Stimulated activated CD4-positive, alpha-beta T cell treated with anti-CD3 and anti-CD28 coated beads, TNF-alpha, amount 100 ng/mL, for 24 hours (primary cell): ENCODE measurements at places on chromosomes 4 and X.

GRCh38 chr4:133910165-133910564 lies 291.4 kb downstream of the PABPC4L start:
- DNase-seq = no peak

DNA sequence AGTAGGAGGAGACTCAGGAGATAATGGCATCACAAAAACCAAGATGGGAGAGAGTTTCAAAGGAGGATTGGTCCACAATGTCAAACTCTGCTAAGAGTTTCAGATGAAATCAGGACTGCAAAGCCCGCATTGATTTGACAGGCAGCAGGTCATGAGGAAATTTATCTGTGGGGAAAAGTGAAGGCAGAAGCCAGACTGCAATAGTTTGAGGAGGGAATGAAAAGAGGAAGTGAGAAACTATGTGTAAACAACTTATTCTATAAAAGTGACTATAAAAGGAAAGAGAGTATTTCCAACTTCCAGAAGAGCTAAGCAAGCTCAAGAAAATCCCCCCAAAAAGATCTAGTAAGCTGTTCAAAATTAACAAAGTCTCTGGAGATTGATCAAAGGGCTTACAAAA lies 66.3 kb upstream of the DGKK start:
- no peak for DNase-seq

DNA sequence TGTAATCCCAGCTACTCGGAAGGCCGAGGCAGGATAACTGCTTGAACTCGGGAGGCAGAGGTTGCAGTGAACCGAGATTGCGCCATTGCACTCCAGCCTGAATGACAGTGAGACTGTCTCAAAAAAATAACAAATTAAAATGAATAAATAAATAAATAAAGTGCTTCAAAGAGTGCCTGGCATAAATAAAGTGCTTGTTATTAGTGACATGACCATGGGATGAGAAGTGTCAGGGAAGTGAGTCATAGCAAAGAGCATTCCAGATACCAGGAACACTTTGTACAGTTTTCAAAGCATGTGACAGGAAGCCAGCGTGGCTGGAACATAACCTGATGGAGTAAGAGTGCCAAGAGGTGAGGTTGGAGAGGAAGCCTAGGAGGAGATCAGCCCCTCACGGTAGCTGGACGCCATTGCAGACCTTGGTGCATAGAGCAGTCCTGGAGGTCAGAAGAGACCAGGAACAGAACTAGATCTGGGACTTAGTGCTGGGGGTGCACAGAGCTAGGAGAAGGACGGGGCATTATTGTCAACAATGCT lies 6.0 kb upstream of the WDR13 start:
- no peak for DNase-seq

DNA sequence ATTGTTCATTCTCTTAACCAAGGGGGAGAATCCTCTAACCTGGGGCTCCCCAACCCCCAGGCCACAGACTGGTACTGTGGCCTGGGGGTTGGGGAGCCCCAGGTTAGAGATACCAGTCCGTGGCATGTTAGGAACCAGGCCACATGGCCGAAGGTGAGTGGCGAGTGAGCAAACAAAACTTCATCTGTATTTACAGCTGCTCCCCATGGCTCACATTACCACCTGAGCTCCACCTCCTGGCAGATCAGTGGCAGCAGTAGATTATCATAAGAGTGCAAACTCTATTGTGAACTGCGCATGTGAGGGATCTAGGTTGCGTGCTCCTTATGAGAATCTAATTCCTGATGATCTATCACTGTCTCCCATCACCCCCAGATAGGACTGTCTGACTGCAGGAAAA lies 957.2 kb upstream of the PRKX start:
- DNase-seq = no peak
